SK-N-SH (cell line): ENCODE measurements at places on chromosomes 4 and X. TPM values are rescaled to one million over a fixed set of nuclear protein-coding genes. Genes with fewer than 3 reads are reported as not detected.
A peak's percentile ranks its signal among the peaks of the same experiment; 100 is the strongest.

DNA sequence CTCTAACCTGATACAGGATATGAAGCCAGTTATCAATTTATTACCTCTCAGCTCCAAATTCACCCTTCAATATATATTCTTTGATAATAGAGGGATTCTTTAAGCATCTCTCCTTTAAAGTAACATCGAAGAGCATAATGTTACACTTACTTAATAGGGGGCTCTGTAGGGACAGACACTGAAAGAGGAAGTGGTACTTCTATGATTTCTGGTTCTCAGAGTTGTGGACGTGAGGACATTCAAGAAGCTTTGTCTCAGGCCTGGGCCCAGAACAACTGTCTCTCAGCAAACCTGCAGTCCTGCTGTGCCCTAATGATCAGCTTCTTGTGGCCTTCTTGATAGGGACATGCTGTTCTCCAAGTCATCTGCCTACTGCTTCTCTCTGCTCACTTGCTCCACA is 4.2 kb upstream of the ZXDB start:
- H3K36me3 ChIP-seq: no peaks in the 10 kb centered on the region
- H3K27ac ChIP-seq: no peak overlapping the region
- DNase-seq: no peak
- no peaks in the 10 kb centered on the region for H3K27me3 ChIP-seq
- H3K4me3 ChIP-seq: no peak overlapping the region
- H3K4me1 ChIP-seq: no peaks in the 10 kb centered on the region

- no peak overlapping the region for H3K4me3 ChIP-seq
- peak; percentile 56 for DNase-seq
- no peaks in the 10 kb centered on the region for H3K36me3 ChIP-seq
- H3K4me1 ChIP-seq: peaks cover 5% of the 10 kb centered on the region; the same call in 1 of the 2 replicates
- no peak overlapping the region for H3K27ac ChIP-seq
Measured at GRCh38 chr4:13547485-13548041, 3.3 kb upstream of the NKX3-2 start.

- H3K27me3 ChIP-seq: no peaks in the 10 kb centered on the region
- no peak for DNase-seq
- no peaks in the 10 kb centered on the region for H3K36me3 ChIP-seq
Measured at GRCh38 chrX:42996861-42997260, 218.9 kb upstream of the PPP1R2C start.

Gene FAM133A
- polyA plus RNA-seq: 0.03 and 0.05 TPM in 2 replicates

Gene SMIM31
- not detected in 2 replicates for polyA plus RNA-seq

DNA sequence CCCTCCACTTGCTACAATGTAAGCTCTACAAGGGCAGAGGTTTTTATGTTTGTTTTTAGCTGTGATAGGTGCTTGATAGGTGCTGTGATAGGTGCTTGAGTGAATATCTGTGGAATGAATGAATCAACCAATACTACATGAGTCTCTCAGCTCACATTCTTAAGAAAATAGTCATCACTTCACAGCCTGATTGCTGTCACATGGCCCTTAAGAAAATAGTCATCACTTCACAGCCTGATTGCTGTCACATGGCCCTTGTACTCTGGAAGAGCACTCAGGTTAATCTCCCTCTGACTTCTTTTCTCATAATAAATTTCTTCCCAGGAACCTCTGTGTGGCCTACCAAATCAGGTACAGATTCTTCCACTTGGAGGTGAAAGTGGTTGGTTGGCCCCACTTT is 335.2 kb downstream of the TENM3 start:
- no peak overlapping the region for H3K4me3 ChIP-seq
- DNase-seq: no peak
- no peaks in the 10 kb centered on the region for H3K27me3 ChIP-seq
- no peaks in the 10 kb centered on the region for H3K36me3 ChIP-seq
- H3K4me1 ChIP-seq: 0 out of 2 replicates have a peak, but pooled peaks cover 20% of the 10 kb centered on the region

DNA sequence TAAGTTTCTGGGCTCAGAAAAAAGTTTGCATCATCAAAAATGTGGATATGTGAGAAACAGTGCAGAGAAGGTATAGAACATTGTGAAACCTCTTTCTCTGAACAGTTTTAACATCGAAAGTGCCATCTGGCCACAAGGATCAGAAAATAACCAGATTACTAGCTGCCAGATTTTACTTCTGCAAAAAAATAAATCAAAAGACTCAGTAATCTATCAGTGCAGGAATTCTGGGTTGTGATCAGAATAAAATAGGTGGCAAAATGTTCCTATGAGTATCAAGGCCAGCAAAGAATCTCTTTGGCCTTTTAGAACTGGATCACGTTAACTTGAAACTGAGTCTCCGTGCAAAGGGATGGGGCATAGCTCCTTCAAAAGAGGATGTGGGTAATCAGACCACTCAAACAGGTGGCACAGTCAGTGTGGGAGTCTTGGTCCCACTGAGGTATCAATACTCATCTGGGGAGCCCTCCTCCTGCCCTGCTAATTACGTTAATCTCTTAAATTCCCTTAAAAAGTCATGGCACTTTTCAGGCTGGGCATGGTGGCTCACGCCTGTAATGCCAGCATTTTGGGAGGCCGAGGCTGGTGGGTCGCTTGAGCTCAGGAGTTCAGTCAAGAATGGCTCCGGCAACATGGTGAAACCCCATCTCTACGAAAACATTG is 26.7 kb upstream of the RBM47 start:
- no peaks in the 10 kb centered on the region for H3K36me3 ChIP-seq
- no peaks in the 10 kb centered on the region for H3K27me3 ChIP-seq
- no peak overlapping the region for H3K4me3 ChIP-seq

Gene NAA15
- polyA plus RNA-seq: 7.1 and 7.8 TPM in 2 replicates

GRCh38 chr4:184457535-184458249 is 16.7 kb downstream of the IRF2 start:
- peaks cover 31% of the 10 kb centered on the region for H3K4me1 ChIP-seq
- no peak overlapping the region for H3K4me3 ChIP-seq
- no peak for DNase-seq

Gene ARSD
- 19.8 and 20.0 TPM in 2 replicates for polyA plus RNA-seq

GRCh38 chr4:116942315-116942714 is 143.1 kb downstream of the TRAM1L1 start:
- peak; percentile 8 for DNase-seq
- H3K27ac ChIP-seq: peak overlapping the region; percentile 78
- no peaks in the 10 kb centered on the region for H3K27me3 ChIP-seq
- no peaks in the 10 kb centered on the region for H3K36me3 ChIP-seq
- no peaks in the 10 kb centered on the region for H3K4me1 ChIP-seq

GRCh38 chrX:125405339-125405738 is 85.7 kb downstream of the TEX13C start:
- no peaks in the 10 kb centered on the region for H3K27me3 ChIP-seq
- no peak overlapping the region for H3K27ac ChIP-seq
- H3K4me3 ChIP-seq: no peak overlapping the region
- no peak for DNase-seq

Gene ENAM
- polyA plus RNA-seq: 0.11 and 0.20 TPM in 2 replicates

- no peak overlapping the region for H3K27ac ChIP-seq
- no peaks in the 10 kb centered on the region for H3K36me3 ChIP-seq
- no peak overlapping the region for H3K4me3 ChIP-seq
- H3K4me1 ChIP-seq: peaks cover under 1% of the 10 kb centered on the region; the same call in 1 of the 2 replicates
- H3K27me3 ChIP-seq: no peaks in the 10 kb centered on the region
Measured at GRCh38 chrX:65601530-65602220, 65.8 kb upstream of the MSN start.

Gene CRMP1
- polyA plus RNA-seq: 3.4 and 7.8 TPM in 2 replicates

- no peaks in the 10 kb centered on the region for H3K36me3 ChIP-seq
- DNase-seq: no peak
- H3K27me3 ChIP-seq: no peaks in the 10 kb centered on the region
- H3K4me1 ChIP-seq: no peaks in the 10 kb centered on the region
Measured at GRCh38 chrX:143623657-143624056, 12.2 kb downstream of the SLITRK4 start.

- no peak for DNase-seq
- H3K4me1 ChIP-seq: no peaks in the 10 kb centered on the region
- H3K27ac ChIP-seq: no peak overlapping the region
- no peaks in the 10 kb centered on the region for H3K27me3 ChIP-seq
- no peak overlapping the region for H3K4me3 ChIP-seq
Measured at GRCh38 chr4:1329408-1330371, 17.3 kb upstream of the UVSSA start.

Gene RNF175
- 0.06 and 0.10 TPM in 2 replicates for polyA plus RNA-seq

GRCh38 chr4:24771241-24771640 is 24.1 kb upstream of the SOD3 start:
- no peaks in the 10 kb centered on the region for H3K36me3 ChIP-seq
- no peak overlapping the region for H3K4me3 ChIP-seq
- peak overlapping the region; percentile 94 for H3K27ac ChIP-seq
- DNase-seq: no peak

GRCh38 chrX:1444561-1445500 is 7.9 kb downstream of the ASMTL start:
- no peaks in the 10 kb centered on the region for H3K4me1 ChIP-seq
- peaks cover 13% of the 10 kb centered on the region for H3K36me3 ChIP-seq
- H3K4me3 ChIP-seq: no peak overlapping the region
- H3K27me3 ChIP-seq: no peaks in the 10 kb centered on the region

DNA sequence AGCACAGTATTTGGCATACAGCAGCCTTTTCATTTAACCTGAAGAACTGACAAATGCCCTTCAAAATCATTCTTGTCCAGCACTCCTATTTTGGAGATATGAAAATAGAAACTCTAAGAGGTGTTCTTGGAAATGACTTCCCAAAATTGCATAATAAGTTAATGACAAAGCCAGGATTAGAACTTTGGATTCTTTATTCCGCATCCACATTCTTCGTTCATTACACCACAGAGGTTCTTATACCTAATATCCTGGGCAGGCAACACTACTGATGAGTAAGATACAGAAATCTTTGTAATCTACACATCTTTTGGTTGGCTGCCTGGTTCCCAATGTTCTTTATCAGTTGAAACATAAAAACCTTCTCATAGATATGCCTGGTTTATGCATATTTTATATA is 5.9 kb downstream of the COL25A1 start:
- H3K4me1 ChIP-seq: peaks cover 9% of the 10 kb centered on the region; the same call in 1 of the 2 replicates
- peaks cover 17% of the 10 kb centered on the region for H3K27me3 ChIP-seq
- no peak overlapping the region for H3K27ac ChIP-seq

Gene NXF2
- polyA plus RNA-seq: not detected in 2 replicates

DNA sequence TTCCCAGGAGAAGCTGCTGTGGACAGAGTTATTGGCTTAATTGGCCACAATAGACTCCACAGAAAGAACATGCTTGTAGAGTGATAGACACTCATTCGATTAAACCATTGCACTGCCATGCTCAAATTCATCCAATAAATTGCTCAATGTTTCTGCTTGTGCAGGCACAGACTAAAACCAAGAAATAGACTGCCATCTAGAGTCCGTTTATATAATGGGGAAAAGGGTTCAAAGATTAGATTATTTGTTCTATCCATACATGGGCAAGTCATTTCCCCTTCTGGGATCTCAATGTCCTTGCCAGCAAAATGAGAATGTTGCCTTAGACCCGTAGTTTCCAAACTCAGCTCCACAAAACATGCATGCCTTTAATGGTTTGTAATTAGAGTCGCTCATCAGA is 8.7 kb downstream of the SMIM10 start:
- DNase-seq: peak; percentile 45
- H3K4me3 ChIP-seq: no peak overlapping the region
- no peak overlapping the region for H3K27ac ChIP-seq
- no peaks in the 10 kb centered on the region; the same call in 1 of the 2 replicates for H3K4me1 ChIP-seq

DNA sequence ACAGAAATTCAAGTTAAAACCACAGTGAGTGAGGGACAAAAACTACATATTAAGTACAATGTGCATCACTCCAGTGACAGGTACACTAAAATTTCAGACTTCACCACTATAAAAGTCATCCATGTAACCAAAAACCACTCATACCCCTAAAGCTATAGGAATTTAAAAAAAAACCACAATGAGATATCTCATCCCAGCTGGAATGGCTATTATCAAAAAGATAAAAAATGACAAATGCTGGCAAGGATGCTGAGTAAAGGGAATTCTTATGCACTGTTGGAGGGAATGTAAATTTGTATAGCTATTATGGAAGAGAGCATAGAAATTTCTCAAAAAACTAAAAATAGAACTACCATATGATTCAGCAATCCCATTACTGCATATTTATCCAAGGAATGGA is 171.1 kb downstream of the HHIP start:
- 0 out of 2 replicates have a peak, but pooled peaks cover 10% of the 10 kb centered on the region for H3K4me1 ChIP-seq
- H3K4me3 ChIP-seq: no peak overlapping the region
- no peak for DNase-seq
- H3K27ac ChIP-seq: no peak overlapping the region

Gene FAM47E
- 1.8 and 2.5 TPM in 2 replicates for polyA plus RNA-seq

DNA sequence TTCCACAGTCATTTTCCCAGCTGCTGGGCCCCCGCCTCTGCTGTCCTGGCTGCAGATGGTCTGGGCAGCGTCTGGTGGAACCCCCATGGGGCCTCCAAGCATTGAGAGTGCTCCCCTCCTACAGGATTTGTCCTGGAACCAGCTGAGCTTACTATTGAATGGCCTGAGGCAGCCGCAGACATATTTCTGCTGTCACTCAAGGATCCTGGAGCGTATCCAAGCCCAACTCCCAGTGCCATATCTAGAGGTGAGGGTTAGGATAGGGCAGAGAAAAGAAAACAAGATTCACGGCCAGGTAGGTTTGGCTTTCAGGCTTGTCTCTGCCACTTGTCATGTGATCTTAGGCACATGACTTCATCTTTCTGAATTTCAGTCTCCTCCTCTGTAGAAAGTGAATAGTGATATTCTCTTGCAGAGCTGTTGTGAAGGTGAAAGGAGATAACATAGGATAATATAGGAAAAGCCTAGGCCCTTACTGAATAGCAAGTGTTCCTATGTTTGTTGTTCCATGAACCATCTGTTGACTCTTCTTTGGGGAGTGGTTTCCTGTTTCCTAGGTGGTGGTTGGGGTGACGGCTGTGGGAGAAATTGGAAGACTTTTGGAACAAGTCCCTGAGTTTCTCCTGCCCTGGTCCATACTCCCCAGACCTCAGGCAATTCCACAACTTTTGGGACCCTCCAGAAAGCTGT is 52.3 kb downstream of the SEPSECS start:
- H3K27me3 ChIP-seq: peaks cover 23% of the 10 kb centered on the region; the same call in 1 of the 2 replicates
- no peak overlapping the region for H3K27ac ChIP-seq
- no peaks in the 10 kb centered on the region for H3K4me1 ChIP-seq
- no peak overlapping the region for H3K4me3 ChIP-seq
- DNase-seq: no peak
- H3K36me3 ChIP-seq: no peaks in the 10 kb centered on the region

Gene DRD5
- polyA plus RNA-seq: not detected in 2 replicates

GRCh38 chrX:45824471-45824870 is 623.8 kb upstream of the DIPK2B start:
- H3K36me3 ChIP-seq: peaks cover 19% of the 10 kb centered on the region
- no peaks in the 10 kb centered on the region for H3K27me3 ChIP-seq
- peaks cover 9% of the 10 kb centered on the region; the same call in 1 of the 2 replicates for H3K4me1 ChIP-seq
- H3K4me3 ChIP-seq: no peak overlapping the region
- H3K27ac ChIP-seq: peak overlapping the region; percentile 74

Gene TMEM35A
- polyA plus RNA-seq: 5.6 and 6.6 TPM in 2 replicates

DNA sequence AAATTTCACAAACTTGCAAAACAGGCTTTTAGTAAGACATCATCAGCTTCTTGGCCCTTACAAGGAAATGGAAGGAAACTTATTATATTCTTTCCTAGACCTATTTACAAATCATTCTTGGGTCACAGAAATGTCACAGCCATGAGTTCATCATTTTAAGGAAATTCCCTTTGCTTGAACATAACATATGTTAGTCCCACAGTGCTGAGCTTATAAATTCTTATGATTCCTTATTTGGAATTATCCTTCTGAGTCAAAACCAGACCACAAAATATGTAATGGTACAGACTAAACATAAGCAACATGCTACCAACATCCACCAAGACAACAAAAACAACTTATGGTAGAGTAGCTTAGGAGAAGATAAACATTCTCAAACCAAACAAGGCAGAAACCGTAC is 236.9 kb upstream of the CTSO start:
- DNase-seq: no peak
- H3K27ac ChIP-seq: no peak overlapping the region
- H3K4me1 ChIP-seq: no peaks in the 10 kb centered on the region
- no peaks in the 10 kb centered on the region for H3K36me3 ChIP-seq

- DNase-seq: no peak
- no peak overlapping the region for H3K4me3 ChIP-seq
- H3K27ac ChIP-seq: no peak overlapping the region
- no peaks in the 10 kb centered on the region for H3K36me3 ChIP-seq
Measured at GRCh38 chr4:126851391-126851790, 781.4 kb upstream of the INTU start.
